Suppressor macrophage treated with lipopolysaccharide for 1 hour (primary cell): ENCODE measurements at places on chromosomes 3 and 15.

DNA sequence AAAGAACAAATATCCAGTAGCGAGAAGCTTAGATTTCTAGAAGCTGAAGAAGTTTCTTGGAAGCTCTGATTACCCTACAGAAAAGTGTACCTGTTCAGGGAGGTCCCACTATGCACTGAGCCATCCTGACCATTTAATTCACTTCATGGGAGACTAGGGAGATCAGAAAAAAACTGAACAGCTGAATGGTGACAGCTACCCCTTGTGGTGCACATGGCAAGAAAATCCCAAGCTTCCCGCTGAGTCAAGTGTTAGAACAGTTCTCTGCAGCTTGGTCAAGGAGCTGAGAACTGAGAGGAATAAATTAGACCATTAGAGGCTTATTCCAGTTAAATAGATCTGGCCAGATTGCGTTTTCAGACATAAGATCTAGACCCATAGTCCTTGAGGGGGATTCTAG, 197.2 kb upstream of the VEPH1 start:
- DNase-seq = no peak

DNA sequence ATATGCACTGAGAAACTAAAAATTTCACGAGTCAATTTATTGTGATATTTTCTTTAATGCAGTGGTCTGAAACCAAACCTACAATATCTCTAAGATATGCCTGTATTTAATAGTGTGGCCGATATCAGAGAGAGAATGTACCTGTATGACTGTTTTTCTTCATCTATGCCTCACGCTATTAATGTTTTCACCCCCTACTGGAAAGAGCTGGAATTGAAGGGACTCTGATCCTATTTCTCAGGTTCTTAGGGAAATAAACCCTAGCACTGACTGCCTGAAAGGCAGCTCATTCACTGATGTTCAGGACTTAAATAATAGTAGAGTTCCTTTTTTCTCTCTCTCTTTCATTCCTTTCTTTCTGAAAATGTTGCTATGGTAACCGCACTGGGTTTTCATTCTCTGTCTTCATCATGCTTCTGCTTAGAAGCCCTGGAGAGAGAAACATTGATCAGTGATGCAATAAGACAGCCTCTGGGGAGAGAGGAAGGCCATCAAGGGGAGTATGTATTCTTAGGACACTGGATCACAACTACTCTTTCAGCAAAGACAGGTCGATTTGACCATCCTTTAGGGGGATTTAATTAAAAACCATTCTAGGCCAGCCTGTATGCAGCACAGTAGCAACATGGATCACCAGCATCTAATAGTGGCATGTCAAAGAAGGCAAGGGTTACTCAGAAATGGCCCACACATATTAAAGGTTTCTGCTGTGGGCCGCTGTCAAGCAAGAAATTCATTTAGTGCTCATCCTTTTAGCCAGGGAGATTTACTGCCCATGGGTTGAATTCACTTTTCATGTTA, 1135.7 kb downstream of the IGSF11 start:
- peak; percentile 1 for DNase-seq

DNA sequence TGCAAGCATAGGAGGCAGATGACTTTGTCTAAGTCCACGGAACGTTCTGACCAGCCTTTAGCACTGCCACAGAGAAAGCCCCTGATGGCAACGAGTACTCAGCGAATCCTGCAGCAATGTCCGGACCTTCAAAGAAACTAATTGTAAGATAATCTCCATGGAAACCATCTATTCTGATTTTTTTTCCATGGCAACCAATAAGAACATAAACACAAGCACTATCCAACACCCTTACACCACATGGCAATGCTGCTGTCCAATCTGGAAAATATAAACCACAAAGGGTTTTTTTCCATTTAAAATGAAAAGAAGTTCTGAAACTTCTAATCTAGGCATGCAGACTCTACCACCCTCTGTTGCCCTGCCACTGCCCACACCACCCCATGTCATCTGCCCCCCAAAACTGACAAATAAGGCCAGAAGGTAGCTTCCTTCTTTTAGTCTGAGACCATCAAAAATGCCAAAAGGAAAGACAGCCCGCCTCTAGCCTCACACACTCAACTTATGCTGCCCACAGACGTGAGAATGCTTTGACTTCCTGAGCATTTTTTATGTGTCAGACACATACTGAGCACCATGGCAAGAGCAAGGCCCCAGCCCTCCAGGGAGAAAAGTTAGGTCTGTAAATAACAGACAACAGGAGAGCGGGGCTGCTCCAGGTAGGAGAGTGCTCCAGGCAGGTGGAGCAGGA, 44.5 kb downstream of the POC1A start:
- no peak for DNase-seq

GRCh38 chr15:28896951-28897350, 11.2 kb downstream of the APBA2 start:
- no peak for DNase-seq

GRCh38 chr3:9111866-9112265, 137.6 kb downstream of the SRGAP3 start:
- no peak for DNase-seq

DNA sequence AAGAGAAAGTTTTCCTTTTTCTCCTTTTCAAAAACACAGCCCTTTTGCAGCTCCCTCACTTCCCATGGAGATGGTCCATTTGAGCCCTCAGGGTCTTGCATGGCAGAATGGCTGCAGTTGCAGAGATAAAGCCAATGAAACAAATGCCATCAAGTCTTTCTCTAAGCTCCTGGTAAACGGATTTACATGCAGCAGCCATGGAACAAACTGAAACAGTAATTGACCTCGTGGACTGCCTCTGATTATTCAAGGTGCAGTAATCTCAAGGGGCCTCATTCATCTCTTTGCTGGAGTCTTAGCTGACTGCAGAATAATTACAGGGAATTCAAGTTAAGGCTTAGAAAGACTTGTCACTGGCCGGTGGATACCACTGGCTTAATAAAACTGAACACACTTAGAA, 125.1 kb downstream of the SQOR start:
- DNase-seq = no peak

GRCh38 chr15:52136442-52136980, 23.9 kb upstream of the BCL2L10 start:
- no peak for DNase-seq
